ENCODE measurements at places on chromosomes 13 and 19.
A peak's percentile ranks its signal among the peaks of the same experiment; 100 is the strongest.

DNA sequence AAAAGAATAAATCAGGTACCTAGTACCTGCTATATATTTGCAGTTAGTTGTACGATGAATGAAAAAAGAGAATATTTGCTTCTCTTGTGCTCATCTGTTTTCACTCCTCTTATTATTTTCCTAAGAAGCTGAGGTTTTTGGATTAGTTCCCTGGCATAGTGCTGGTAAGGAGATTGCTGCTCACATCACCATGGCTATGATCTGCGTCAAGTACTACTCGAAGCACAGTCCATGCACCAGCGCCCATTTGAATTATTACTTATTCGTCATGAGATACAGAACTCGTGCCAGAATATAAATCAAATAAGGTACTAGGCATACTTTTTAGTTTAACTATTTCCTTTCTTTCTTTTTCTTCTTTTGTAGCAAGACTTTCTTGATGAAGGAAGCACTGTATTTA, 7.1 kb downstream of the SERTM1 start:
- DNase-seq = no peak

DNA sequence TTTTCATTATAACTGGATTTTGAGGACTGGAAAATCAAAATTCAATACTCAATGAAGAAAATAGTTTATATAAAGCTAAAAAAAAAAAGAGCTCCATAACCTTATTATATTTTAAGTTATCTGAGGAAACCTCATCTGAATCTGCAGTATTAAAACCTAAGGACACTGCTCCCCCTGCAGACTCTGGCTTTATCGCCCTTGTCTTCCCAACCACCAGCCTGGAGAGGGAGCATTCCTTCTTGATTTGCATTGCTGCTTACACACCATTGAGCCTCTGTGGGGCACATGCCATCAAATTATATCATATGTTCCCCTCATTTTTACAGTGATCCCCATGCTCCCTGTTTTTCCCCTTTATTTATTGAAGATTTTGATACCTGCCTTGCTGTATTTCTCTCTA, 871.4 kb upstream of the GPC6 start:
- no peak for DNase-seq

DNA sequence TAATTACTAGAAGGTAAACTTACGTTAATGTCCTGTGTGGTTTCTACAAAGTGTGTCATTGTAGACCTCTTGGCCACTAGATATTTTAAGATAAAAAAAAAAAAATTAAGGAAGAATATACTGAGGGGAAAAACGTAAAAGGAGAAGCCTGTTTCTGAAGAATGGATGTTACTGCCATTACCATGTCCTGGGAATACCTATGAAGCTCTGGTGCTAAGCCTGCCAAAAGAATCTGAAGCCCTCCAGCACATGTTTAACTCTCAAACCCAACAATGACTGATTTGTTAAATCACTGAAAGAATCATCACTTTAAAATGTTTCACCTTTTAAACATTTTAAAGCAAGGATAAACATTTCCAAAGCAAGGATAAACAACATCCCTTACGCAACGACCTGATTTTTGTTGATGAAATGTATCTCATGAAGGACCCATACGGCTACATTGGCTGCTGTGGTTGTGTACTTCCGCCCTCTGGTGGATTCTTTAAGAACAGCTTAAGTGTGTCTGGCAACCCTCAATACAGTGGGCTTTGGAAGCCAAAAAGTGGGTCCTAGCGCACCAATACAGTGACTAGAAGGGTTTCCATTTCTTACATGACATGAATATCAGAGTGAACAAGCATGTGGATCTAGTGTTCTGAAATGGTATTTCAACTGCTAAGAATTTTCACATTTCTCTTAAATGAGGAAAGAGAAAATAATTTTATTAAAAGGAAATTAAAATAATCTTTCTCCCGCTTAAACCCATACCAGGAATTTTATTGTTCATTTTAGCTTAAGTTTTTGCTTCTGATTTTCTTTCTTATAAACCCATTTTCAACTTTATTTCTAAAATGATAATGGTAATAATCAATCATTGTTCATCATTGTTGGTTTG, 74.5 kb upstream of the RAP2A start:
- peak; percentile 25 for DNase-seq

GRCh38 chr19:10289836-10290356, at the start of gene ICAM5:
Gene ICAM5 (plus strand): TSS chr19:10289952. CDS start chr19:10290044, 92 bp downstream.
- no peak for DNase-seq

DNA sequence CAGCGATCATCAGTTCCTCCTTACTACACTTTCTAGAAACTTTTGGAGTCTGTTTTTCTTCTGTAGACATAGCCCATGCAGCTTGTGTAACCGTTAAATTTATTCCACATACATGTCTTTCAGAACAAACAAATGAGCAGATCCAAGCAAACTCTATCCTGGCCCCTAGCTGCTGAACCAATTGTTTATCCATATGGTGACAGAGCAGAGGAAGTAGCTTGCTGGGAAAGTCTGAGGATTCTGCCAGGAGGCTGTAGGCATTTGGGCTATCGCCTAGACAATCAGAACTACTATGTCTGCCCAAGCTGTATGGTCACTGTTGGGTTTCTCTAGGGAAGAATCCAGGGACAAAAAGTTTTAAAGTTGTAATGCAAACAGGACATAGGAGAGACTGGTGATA, 343.7 kb downstream of the SPRY2 start:
- no peak for DNase-seq

DNA sequence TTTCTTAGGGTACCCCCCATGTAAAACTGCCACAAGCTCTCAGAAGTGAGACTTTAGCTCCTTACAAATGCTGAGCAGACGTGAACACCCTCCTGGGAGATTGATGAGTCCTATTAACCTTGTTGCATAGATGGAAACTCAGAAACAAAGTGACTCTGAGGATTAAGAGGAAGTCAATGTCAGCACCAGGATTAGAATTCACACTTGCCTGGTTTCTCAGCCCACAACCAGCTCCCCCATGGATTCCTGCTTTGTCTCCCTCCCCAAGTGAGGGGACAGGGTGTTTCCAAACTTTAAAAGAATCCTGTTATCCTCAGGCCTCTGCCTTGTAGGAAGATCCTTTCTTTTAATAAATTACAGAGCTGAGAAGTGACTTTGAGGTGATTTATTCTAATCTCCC, 324.4 kb downstream of the NDFIP2 start:
- no peak for DNase-seq

- DNase-seq = no peak
Measured at GRCh38 chr13:42707586-42707985, 73.8 kb upstream of the FAM216B start.

GRCh38 chr13:102089177-102089576, 312.7 kb downstream of the FGF14 start:
- no peak for DNase-seq

DNA sequence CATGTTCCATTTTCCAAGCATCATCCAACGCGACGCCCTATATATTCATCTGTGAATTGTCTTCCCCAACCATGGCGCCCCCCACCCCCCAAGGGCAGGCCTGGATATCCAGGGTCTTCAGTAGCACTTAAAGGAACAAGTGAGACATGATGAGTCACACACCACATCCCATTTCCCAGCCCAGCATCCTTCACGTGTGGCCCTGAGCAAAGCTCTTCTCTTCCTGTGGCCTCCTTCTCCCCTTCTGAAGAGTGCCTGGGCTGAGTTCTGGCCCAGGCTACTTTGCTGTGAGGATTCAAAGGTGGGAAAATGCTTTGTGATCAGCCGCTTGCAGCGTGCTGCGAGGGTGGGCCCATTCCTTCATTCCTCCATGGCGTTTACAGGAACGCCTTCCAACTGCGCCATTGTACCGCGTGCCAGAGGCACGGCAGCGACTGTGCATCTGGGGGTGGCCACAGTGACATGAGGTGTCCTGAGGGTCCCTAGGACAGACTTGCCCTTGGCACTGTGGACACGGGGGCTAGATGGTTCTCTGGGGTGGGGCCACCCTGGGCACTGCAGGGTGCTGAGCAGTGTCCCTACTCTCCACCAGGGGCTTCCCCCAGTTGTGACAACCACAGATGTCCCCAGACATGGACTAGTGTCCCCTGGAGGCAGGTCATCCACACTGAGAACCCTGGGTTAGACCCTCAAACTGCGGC, 11.7 kb downstream of the PLIN4 start:
- no peak for DNase-seq

- DNase-seq = no peak
Measured at GRCh38 chr13:23671377-23671776, 101.2 kb downstream of the TNFRSF19 start.

- DNase-seq = no peak
Measured at GRCh38 chr13:27339299-27339698, 68.7 kb downstream of the RASL11A start.

DNA sequence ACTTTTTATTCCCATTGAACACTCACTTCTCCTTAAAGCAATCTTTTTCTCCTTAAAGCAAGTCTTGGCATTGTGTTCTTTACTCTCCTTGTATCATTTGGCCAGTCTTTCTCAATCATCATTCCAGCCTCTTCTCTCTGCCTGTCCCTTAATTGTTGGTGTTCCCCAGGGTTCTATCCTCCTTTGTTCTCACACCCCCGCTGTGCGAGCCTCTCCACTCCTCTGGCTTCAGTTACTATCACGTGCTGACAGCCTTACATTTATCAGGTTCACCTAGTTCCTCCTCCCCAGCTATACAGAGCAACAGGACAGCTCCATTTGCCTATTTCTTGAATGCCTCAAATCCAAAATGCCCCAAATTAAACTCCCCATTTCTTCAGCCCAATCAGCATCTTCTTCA, 24.6 kb downstream of the CYSLTR2 start:
- DNase-seq = no peak

GRCh38 chr19:17933414-17934129, 757 bp downstream of the CCDC124 start:
- DNase-seq = no peak

- no peak for DNase-seq
Measured at GRCh38 chr19:17491287-17491686, 20.2 kb upstream of the PGLS start.

DNA sequence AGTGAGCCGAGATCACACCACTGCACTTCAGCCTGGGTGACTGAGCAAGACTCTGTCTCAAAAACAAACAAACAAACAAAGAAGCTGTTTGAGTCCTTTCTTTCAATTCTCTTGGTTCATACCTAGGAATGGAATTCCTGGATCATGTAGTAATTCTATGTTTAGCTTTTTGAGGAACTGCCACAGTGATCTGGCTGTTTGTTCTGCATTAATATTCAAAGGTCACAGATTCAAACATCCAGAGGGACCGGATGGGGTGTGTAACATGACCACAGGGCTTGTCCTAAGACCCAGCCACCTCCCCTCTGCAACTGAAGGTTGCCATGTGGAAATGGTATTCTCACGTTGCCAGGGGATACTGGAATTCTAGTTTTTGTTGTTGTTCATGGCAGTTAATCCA, 10.2 kb downstream of the COLGALT1 start:
- DNase-seq = no peak

- DNase-seq = no peak
Measured at GRCh38 chr13:70634893-70635292, 526.6 kb upstream of the KLHL1 start.

DNA sequence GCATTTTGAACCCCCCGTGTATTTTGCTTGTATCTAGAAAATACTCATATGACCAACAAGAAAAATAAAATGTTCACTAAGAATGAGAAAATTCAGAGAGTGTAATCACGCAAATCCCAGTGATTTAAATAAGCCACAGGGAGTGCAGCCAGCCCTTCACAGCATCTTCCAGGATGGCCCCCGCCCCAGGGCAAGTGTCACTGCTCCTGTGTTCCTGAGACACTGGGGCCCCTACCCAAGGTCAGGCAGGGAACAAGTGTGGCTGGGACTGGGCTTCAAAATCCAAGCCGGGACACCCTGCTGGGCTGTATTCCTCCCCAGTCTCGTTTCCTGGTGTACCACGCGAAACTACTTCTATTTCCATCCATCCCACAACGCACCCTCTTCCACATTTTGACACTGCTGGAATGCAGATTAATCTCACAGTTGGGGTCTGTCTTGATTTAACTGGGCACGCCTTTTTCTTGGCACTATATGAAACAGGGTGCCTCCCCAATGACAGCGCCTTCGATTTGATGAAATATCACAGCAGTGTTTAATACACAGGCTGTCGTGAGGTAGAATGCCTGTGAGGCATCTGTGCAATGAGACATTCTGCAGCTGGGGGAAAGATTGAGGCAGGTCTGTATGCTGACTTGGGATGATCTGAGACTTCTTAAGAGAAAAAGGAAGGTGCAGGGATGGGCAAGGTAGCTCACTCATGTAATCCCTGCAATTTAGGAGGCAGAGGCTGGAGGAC, 18.3 kb upstream of the CCNP start:
- no peak for DNase-seq

GRCh38 chr19:16200038-16201010, 2.6 kb downstream of the AP1M1 start:
- no peak for DNase-seq

- DNase-seq = no peak
Measured at GRCh38 chr19:51654783-51655182, 8.2 kb upstream of the SIGLEC14 start.

DNA sequence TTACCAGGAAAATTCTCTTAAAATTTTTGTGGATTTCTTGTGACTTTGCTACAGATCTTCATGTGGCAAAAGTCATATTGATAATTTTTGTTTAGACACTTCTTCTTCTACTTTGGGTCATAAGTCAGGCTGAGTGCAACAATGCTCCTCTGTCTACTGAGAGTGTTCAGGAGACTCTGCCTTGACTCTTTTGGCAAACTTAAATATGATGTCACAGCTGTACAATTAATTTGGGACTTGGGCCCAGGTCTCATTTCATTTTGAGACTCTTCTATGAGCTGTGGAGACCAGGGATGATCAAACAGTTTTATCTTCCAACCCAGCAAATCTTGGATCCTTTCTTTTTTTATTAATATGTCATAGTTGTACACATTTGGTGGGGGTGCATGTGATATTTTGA, 19.7 kb upstream of the IPO5 start:
- DNase-seq = no peak

- DNase-seq = no peak
Measured at GRCh38 chr19:17755977-17756670, 4.8 kb downstream of the FCHO1 start.

DNA sequence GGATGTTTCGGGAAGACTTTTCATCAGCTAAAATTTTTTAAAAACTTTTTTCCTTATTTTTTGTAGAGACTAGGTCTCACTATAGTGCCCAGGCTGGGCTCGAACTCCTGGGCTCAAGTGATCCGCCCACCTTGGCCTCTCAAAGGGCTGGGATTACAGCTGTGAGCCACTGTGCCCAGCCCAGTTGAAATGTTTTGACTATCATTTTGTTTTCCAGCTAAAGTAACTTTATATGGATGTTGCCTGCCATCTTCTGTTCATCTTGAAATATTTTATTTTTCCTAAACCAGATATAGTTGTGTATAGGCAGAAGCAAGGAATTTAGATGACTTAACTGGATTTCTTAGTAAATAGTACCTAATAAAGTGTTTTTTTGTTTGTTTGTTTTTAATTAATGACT, 7.0 kb downstream of the CAB39L start:
- DNase-seq = no peak

- no peak for DNase-seq
Measured at GRCh38 chr19:1109697-1110671, 6.2 kb downstream of the GPX4 start.

DNA sequence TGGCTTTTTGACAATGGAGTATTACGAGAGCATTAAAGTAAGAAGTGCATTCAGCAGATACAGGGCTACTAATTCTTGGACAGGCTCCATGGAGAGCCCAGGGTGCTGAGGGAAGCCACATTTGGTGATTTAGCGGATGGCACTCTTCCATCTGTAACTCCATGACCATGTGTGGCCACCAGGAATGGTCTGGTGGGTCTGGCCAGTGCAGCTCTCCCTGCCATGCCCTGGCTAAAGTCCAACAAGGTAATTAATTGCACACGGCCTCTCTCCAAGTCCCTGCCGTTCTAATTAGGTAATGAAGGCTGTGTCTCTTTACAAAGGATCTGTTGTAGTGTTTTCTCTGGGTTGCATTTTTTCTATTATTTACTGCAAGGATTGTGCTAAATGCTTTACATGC, 4.3 kb upstream of the ZFR2 start:
- no peak for DNase-seq

- no peak for DNase-seq
Measured at GRCh38 chr13:64510747-64511146, 2719.4 kb downstream of the PCDH9 start.

Data from BJ (cell line).